ENCODE measurements at places on chromosomes 11 and 22.

GRCh38 chr22:48973694-48974041, 854.0 kb downstream of the BRD1 start:
- DNase-seq = no peak

- DNase-seq = peak; percentile 10
Measured at GRCh38 chr11:58575377-58576020, at the start of gene LPXN. Gene LPXN (minus strand): TSS chr11:58575856. CDS start chr11:58575772, 84 bp downstream.

DNA sequence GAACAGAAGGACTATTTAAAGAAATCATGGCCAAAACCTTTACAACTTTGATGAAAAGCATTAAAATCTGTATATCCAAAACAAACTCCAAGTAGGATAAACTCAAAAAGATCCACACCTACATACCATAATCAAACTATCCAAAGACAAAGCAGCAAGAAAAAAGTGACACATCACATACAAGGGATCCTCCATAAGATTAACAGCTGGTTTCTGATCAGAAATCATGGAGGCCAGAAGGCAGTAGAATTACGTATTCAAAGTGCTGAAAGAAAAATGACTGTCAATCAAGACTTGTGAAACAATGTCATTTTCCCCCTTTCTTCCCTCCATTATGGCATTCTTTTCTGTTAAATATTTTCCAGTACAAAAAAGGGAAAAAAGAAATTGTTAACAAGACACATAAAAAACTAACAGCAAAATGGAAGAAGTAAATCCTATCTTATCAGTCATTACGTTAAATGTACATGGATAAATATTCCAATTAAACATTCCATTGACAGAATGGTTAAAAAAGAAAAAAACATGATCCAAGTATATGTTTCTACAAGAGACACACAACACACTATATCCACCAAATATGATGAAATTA, 34.2 kb upstream of the ARHGAP32 start:
- DNase-seq = no peak

GRCh38 chr11:8426076-8426475, 162.4 kb upstream of the LMO1 start:
- DNase-seq = no peak

GRCh38 chr11:124724979-124725718, 14.6 kb upstream of the NRGN start:
- no peak for DNase-seq

GRCh38 chr22:49551897-49552614, 275.6 kb downstream of the BRD1 start:
- DNase-seq = no peak

- DNase-seq = no peak
Measured at GRCh38 chr11:32487270-32487669, 51.9 kb upstream of the WT1 start.

- peak; percentile 19 for DNase-seq
Measured at GRCh38 chr11:61384271-61385242, 7.8 kb upstream of the TMEM216 start.

- peak; percentile 12 for DNase-seq
Measured at GRCh38 chr11:76237914-76238313, 31.6 kb upstream of the WNT11 start.

DNA sequence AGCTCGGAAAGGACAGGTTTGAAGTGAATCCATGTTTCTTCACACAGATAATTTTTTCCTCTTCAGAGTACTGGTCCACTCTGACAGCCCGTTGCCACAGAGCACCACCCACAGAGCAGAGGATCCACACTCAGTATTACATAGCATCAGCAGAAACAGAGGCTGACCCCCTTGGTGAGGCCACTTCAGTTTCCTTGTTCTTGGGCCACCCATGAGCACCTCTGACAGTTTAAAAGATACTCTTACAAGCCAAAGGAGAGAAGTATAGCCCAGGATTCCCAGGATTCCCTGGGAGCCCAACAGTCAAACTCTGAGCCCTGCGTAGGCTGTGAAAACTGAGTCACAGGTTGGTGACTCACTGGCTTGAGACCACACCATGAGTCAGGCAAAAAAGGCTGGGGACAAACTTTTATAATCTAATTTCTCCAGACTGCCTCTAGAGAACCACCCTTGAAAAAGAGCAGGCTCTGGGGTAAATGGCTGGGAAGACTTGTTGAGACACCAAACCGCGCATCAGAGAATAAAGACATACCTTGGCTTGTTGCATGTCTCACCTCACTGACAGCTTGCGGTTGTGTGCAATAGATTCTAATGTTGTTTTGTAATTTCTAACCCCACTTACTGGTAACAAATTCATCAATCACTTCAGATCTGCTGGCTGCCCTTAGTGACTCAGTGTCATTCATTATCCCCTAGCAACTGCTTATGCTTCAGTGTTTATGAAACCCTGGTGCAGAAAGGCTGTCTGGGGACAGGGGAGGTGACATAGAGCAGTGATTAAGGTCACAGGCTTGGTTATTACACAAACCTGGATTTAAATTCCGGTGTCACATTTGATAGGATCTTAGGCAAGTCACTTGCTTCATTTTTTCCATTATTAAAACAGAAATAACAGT, 56.9 kb upstream of the PRSS23 start:
- DNase-seq = peak; percentile 57

- peak; percentile 37 for DNase-seq
Measured at GRCh38 chr11:1706634-1707400, 9.8 kb downstream of the KRTAP5-6 start.

- DNase-seq = no peak
Measured at GRCh38 chr11:35553831-35554230, 28.4 kb upstream of the PAMR1 start.

GRCh38 chr22:26450453-26451185, 21.6 kb downstream of the ASPHD2 start:
- DNase-seq = no peak

GRCh38 chr11:47143322-47143721, 33.4 kb downstream of the ARFGAP2 start:
- no peak for DNase-seq

DNA sequence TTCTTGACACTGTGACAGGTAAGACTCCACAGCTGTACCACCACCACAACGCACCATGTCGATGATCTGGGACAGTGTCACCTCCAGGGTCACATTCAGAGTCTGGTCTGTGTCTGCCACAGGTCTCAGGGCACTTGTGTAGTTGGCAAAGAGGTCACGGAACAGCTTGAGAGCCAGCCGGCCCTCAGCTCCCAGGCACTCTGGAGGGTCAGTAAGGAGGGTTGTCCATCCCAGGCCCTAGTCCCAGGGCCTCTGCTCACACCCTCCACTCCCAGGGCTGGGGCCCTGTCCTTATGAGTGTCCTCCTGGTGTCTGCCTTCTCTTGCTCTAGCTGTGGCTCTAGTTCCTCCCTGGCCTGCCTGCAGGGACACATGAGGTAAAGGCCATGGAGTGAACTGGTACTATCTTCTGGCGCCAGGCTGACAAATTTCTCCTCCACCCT, 1.4 kb downstream of the CHRNA10 start:
- DNase-seq = no peak

GRCh38 chr11:33575311-33575710, 125.3 kb downstream of the C11orf91 start:
- DNase-seq = no peak

GRCh38 chr11:78656327-78656726, 81.7 kb upstream of the NARS2 start:
- no peak for DNase-seq

DNA sequence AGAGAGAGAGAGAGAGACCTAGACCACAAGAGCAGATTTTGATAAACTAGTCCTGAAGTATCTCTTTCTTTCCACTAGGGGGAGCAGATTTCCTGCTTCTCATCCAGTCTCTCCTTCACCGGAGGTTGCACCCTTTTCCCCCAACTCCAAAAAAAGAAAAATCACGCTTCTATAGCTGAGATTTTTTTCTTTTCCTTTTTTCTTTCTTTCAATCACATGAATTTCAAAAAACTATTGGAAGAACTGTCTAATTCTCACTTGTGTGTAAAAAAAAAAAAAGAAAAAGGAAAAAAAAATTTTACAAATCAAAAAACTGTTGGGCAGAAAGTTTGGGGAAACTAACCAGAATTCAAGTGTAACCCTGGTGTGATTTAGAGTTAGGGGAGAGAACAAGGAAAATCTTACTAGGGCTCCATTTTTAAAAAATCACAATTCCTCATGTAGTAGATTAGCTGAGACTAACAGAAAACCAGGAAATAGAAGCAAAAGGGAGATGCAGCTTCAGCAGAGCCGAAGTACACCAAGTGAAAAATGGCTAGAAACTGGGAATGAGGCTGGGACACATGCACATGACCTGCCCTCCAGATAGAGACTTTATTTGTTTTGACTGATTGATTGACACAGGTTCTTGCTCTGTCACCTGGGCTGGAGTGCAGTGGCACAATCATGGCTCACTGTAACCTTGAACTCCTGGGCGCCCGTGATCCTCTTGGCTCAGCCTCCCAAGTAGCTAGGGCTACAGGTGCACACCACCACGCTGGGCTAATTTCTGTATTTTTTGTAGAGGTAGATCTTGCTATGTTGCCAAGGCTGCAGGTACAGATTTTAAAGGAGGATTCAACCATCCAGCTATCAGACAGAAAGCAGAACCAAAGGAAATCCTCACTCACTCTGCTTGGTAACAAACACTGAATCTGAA, 27.1 kb downstream of the SDHD start:
- DNase-seq = peak; percentile 60

DNA sequence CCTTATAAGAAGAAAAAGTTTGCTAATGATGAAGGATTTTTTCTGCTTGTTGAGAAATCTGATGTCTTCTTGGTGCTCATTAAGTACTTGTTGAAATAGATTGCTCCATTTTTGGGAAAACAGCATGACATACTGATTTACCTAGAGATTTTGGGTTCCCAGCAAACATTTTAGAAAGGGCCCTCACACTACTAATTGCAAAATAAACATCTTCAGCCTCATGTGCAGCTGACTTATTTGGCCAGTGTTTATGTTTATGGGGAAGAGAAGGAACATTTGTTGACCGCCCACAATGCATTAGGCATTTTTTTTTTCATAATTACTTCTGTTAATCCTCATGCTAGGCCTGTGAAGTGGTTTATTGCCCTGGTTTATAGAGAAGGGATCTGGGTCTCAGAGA, 40.1 kb downstream of the LDLRAD3 start:
- no peak for DNase-seq

DNA sequence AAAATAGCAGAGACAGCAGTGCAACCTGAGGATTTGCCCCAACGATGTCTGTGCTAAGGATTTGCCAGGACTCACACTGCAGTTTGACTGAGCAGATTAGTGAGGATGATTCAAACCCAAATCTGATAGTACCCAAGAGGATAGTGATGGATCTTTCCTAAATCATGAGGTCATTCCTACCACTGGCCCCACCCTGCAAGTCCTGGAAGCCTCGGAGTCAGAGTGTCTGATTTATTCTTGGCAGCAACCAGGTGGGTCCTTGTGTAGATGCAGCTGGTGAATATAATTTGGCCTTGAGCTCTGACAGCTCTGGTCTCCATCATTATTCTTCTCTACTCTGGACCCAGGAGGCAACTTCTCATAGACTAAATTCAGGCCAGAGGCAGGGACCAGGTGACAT, 179.3 kb upstream of the RAG2 start:
- DNase-seq = no peak

DNA sequence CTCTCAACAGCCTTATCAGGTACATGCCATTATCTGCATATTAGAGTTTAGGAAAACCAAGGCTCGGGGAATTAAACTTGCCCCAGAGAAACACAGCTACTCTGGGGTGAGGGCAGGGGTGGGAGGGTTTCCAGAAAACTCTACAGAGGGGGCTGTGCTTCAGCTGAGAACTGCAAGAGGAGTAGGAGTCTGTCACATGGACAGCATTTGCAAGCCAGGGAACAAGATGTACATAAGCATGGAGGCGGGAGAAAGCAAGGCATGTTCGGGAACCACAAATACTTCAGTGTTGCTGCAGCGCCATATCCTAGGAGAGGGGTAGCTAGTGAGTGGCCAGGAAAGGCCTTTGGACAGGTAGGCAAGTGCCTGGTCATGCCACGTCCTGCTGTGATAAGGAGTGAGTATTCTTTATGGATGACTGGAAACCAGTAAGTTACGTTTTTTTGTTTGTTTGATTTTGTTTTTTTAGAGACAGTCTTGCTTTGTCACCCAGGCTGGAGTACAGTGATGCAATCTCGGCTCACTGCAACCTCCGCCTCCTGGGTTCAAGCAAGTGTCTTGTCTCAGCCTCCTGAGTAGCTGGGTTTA, 57.2 kb downstream of the GRAMD1B start:
- DNase-seq = no peak

GRCh38 chr11:235180-235579, 962 bp downstream of the SIRT3 start:
- no peak for DNase-seq

DNA sequence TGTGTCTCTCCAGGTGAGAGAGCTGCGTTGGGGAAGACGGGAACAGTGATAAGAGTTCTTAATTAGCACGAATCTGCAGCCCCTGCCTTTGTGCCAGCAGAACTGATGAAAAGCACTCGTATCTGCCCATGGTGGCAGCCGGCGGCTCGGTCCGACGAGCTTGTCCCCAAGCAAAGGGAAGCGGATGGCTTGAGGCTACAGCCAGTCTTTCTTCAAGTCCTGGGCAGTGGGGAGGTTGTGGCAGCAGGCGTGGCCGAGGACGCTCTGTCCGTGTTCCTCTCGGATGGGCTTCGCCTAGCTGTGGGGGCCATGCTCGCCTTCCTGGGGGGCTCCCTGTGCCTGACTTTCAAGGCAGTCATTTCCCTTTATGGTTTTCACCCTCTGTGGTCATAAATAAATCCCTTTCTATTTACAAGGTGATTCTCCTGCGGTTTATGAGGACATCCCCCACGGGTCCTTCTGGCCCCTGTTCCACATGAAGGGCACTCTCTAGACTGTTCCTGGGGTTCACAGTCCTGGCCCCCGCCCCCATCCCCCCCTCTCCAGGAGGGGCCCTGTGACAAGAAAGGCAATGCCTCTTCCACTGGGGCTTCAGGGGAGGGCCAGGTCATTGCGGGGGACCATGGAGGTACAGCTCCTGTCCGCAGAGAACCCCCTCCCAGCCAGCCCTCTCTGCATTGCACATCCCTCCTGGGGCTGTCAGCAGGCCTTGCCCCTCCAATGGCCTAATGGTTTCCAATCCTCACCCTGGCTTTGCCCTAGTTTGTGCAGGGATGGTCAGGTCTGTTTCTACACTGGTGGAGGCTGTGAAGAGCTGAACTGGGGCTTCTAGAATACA, 1212.3 kb downstream of the BRD1 start:
- DNase-seq = no peak

- DNase-seq = no peak
Measured at GRCh38 chr22:20526628-20527355, 19.4 kb downstream of the MED15 start.

- DNase-seq = no peak
Measured at GRCh38 chr11:84720706-84721402, 906.3 kb downstream of the DLG2 start.

DNA sequence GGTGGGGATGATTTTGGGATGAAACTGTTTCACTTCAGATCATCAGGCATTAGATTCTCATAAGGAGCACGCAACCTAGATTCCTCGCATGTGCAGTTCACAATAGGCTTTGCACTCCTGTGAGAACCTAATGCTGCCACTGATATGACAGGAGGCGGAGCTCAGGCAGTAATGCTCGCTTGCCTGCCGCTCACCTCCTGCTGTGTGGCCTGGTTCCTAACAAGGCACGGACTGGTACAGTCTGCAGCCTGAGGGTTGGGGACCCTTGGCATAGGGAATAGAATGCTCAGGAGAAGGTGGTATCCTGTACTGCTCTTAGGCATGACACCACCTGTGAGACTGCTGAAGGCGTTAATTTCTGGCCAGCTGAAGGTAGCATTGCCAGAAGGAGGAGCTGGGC, 47.0 kb downstream of the STIM1 start:
- DNase-seq = no peak
